NCI-H1694 (cell line): ENCODE measurements at places on chromosomes 2 and 18.

- DNase-seq: no peak
Observed at GRCh38 chr2:46045888-46046287, 251.3 kb upstream of the EPAS1 start.

DNA sequence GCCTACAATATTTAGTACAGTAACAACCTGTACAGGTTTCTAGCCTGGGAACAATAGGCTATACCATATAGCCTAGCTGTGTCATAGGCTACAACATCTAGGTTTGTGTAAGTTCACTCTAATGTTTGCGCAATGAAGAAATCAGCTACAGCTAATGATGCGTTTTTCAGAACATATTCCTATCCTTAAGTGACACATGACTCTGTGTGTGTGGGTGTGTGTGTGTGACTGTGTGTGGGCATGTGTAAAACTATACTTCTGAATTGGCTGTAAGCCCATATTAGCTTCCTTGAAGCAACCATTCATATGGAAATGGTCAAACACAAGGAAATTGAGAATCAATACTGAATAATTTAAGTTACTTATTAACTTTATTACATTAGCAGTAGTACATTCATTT is 120.8 kb upstream of the SULT1C3 start:
- no peak for DNase-seq

- no peak for DNase-seq
Observed at GRCh38 chr18:74635224-74635975, 37.7 kb downstream of the ZNF407 start.

GRCh38 chr2:207473049-207473930 is 56.5 kb upstream of the CREB1 start:
- DNase-seq: peak; percentile 95

- no peak for DNase-seq
Observed at GRCh38 chr2:235024191-235024860, 72.5 kb downstream of the SH3BP4 start.

DNA sequence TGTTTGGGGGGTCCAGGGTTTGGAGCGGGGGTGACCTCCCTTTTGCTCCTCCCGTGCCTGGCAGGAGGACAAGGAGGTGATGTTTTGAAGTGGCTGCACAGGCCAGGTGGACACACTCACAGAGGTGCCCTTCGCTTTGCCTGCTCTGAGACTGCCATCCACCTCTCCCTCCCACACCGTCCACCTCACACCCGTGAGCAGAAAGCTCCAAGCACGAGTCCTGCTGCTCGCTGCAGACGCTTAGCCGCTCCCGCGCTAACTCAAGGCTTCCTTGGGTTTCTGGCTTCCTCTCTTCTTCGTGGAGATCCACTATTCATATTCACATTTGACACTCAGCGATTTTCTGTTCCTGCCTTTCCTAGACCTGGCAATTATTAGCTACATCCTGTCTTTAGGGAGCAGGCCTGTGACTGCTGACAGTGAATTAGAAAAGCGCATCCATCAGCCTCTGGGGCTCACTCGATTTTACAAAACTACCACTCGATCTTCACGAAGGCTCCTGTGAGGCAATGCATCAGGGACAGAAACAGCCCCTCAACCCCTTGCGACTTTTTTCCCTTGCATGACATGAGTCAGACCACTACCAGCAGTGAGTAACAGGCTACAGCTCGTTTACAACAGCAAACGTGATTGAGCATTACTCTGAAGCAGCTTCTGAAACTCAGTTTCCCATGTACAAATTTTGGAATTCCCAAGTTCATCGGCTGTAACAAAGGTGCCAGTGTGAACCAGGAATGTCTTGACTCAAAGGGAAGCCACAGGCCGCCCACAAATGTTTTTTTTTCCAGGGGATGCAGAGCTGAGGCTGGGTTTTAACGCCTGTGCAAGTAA is 238.7 kb upstream of the SOX11 start:
- no peak for DNase-seq

GRCh38 chr18:74457725-74458421 is 765 bp upstream of the DIPK1C start:
- DNase-seq: no peak

DNA sequence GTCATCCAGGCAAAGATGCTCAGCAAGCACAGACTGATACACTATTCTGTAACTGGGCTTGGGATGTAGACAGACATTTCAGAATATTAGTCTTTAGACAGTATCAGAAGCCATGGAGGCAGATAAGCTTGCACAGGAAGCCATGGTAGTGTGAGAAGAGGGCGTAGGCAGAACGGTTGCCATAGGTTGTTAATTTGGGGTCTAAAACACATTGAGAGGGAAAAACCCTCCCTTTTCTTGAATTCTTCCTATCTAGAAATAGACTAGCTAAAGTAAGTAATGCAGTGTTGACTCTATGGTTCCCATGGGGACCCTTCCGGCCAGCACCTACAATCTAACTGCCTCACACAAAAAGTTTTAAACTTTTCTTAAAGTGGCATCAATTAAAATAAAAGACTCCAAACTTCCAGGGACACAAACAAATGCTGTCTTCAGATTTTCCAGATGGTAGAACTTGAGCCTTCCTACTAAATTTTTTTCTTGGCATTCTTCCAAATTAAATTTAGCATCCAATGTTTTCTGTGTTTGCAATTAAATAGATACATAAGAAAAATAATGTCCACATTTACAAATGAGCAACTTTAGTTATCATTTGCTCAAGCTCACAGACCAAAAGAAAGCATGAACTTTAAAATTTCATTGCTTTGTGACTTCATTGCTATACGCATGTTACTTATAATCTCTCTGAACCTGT is 1.9 kb downstream of the PRKRA start:
- no peak for DNase-seq

DNA sequence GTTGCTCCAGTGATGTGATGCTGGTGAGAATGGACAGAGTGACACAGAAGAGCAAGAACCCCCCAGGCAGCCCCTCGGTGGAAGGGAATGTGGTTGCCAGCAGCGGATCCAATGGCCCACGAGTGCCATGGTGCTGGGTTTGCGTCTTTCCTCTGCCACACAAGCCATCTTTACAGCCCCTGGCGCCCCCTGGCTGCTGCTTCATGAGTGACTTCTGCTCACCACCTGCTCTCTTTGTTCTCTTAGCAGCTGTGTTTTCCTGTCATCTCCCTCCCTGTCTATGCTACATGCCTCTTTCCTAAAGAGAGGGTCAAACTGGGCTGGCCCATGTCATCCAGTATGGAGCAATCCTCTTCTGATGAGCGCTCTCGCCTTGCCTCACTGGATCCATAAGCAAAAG is 300.0 kb upstream of the SMIM21 start:
- DNase-seq: peak; percentile 44

GRCh38 chr2:62099523-62100175 is 96.3 kb upstream of the B3GNT2 start:
- DNase-seq: no peak

GRCh38 chr2:223936862-223937326 is 8.2 kb downstream of the WDFY1 start:
- DNase-seq: no peak

GRCh38 chr2:181198183-181198864 is 217.9 kb downstream of the UBE2E3 start:
- DNase-seq: no peak

GRCh38 chr18:36811430-36811829 is 17.4 kb downstream of the TPGS2 start:
- no peak for DNase-seq

DNA sequence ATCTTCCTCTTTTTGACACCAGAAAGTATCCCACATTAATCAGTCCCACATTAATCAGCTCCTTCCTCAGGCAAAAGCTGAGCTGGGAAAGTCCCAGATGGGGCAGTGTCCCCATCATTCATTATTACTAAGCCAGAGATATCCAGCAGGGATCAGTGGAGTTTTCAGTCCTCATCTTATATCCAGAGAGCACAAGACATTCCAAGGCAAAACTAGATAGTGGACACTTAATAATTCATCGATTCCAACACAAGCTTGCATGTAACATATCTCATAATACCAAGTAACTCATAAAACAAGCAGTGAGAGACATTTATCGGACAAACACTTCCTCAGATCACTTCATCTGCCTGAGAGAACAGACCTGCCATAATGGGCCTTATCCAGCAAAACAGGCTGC is 53.1 kb downstream of the MCFD2 start:
- no peak for DNase-seq

- DNase-seq: no peak
Observed at GRCh38 chr2:665340-666073, 11.7 kb downstream of the TMEM18 start.

DNA sequence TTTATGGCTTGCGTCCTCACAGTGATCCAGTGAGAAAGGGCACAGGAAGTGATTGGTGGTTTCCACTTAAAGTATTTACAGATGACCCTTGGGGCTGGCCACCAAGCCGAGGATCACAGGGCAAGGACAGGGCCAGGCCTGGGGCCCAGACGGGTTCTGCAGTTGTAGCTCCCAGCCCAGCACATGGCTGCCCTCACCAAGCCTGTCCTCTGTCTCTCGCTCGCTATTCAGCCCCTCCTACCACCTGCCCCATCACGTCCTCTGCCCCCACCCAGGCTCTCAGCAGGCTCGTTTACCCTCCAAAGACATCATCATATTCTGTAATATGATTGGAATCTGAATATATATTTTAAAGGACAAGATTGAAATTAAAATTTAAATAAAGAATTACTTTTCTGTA is 246.0 kb downstream of the KLHL29 start:
- no peak for DNase-seq

- no peak for DNase-seq
Observed at GRCh38 chr2:98787700-98788099, 56.8 kb upstream of the MGAT4A start.

- DNase-seq: no peak
Observed at GRCh38 chr2:231489990-231490389, 25.7 kb upstream of the NCL start.
